NK-92 treated with Interleukin-12 subunit alpha and Interleukin-12 subunit beta, amount 100 ng/mL, for 24 hours (cell line): ENCODE measurements at places on chromosomes 12 and 14.

- DNase-seq, result no peak
Observed at GRCh38 chr12:19316425-19316824, 122.9 kb upstream of the AEBP2 start.

DNA sequence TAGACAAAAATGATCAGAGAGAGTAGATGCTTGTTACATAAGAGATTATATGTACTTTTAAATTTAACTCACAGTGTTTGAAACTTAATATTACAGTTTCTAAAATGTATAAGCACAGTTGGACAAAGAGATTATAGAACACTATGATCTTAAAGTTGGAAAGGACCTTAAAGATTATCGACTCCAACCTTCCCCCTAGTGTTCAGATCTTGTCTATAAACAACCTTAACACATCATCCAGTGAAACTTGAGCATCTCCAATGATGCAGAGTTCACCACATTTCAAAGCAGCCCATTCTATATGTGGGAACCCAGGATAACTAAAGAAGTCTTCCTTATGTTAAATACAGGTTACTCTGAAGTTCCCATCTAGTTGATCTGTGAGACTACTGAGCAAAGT lies 480.8 kb downstream of the RMST start:
- no peak for DNase-seq

- DNase-seq, result no peak
Observed at GRCh38 chr12:4564818-4565217, 2.8 kb downstream of the DYRK4 start.

- no peak for DNase-seq
Observed at GRCh38 chr14:89419973-89420482, 3.0 kb upstream of the FOXN3 start.

DNA sequence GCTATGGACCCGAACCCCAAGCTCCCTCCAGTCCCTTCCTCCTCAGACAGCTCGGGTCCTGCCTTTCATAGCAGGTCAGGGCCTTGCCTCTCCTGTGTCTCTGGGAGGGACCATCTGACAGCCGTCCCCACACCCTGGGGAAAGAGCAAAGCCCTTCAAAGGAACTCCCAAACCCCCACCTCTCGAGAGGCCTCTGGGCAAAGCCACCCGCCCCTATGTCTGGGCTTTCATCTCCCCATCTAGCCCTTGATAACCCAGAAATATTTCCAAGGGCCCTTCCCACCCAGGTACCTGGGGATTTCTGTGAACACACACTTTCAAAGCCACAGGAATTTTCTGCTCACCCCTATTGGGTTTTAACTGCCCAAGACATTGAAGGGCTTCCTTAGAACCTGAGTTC lies 32.1 kb downstream of the SNRNP35 start:
- no peak for DNase-seq

GRCh38 chr12:104083769-104084475 lies 19.6 kb downstream of the HCFC2 start:
- no peak for DNase-seq

- DNase-seq, result no peak
Observed at GRCh38 chr12:29517264-29517663, 19.8 kb upstream of the OVCH1 start.

GRCh38 chr12:88658009-88658408 lies 77.7 kb upstream of the KITLG start:
- no peak for DNase-seq

GRCh38 chr14:23428686-23429495 lies 6.6 kb downstream of the MYH7 start:
- no peak for DNase-seq

- no peak for DNase-seq
Observed at GRCh38 chr14:67410313-67410712, 1.7 kb downstream of the PLEK2 start.

GRCh38 chr12:112239881-112240280 lies 114.5 kb downstream of the TRAFD1 start:
- DNase-seq, result no peak

DNA sequence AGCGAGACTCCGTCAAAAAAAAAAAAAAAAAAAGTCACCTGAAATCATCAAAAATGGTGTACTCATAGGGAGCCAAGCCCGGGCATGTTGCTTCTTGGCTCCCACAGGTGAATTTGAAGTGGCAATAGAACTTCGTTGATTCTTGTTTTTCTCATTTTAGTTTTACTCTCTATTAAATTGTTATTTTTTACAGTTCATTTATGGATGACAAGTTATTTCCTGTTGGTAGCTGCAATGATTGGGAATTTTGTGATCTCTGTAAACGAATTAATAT lies 1.3 kb downstream of the TM7SF3 start:
- no peak for DNase-seq

DNA sequence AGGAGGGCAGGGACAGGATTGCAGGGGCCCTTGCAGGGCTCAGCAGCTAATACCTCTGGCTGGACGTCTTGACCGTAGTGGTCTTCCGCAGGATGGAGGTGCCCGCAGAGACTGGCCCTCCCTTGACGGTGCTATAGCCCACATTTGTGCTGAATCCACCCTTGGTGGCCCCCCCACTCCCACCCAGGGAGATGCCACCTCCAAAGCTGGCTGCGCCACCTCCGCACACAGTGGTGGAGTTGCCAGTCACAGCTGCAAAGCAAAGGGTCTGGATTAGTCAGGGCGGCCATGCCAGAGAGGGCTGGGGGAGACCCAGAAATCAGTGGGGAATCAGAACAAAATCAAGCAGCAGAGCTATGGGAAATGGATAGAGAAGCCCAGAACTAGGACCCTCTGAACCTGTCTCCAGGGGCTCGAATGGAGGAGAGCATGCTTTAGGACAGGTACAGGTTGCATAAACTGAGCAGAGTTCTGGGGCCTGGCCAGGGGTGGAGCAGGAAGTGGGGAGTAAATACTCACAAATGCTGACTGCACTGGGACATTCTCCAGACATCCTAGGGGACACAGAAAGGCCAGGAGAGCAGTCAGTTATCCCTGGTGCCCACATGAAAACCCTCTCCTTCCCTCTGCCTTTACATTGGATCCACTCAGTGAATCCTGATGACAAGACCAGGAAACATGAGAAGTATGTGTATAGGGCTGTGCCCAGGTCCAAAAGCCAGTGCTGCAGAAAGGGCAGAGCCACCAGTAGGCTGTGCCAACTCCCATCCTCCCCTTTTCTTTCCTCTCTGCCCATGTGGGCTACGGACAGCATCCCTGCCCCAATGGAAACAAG lies 8.1 kb upstream of the KRT4 start:
- no peak for DNase-seq

GRCh38 chr14:30656190-30656632 lies 34.1 kb downstream of the SCFD1 start:
- DNase-seq, result no peak
